Hindlimb muscle (tissue), 1 donor: ENCODE measurements at places on chromosomes 1 and 21.

DNA sequence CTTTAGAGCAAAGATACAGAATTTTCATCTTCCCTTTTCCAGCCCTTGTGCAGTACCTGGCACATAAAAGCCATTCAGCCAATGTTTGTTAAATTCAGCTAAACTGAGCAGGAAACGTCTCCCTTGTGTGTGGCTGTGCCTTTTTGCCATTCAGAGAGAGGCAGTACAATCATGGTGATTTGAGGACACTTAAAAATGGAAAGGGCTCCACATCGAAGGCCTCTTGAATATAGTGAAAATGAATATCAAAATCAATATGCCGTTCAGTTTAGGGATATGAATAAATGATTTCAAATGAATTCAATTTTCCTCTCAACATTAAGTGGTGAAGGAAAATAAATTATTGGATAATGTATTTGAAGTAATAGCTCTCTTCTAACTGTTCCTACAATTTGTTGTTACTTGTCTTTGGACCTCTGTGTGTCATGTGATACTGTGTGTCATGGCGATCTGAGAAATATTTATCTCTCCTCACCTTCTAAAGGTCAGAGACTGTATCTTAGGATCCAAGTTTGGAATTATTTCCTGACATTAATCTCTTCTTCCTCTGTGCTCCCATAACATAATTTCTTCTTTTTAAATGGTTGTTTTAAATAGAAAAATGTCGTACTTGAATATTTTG, 355.6 kb upstream of the ST6GALNAC5 start:
- no peak for DNase-seq

DNA sequence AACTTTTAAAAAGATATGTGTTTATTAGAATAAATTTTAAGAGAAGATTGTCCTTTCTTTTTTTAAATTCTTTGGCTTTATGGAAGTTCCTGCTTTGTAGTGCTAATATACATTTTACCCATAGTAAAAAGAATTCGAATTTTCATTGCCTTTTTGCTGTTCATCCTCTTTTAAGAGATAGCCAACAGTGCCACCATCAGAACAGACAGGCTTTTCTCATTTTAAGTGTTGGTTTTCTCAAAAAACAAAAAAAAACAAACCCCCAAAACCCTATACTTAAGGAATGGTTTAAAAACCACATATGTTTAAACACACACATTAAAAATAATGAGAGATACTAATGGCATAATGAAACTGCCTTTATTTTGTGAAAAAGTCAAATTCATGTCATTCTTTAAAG, 118.8 kb downstream of the NEK7 start:
- DNase-seq: no peak

DNA sequence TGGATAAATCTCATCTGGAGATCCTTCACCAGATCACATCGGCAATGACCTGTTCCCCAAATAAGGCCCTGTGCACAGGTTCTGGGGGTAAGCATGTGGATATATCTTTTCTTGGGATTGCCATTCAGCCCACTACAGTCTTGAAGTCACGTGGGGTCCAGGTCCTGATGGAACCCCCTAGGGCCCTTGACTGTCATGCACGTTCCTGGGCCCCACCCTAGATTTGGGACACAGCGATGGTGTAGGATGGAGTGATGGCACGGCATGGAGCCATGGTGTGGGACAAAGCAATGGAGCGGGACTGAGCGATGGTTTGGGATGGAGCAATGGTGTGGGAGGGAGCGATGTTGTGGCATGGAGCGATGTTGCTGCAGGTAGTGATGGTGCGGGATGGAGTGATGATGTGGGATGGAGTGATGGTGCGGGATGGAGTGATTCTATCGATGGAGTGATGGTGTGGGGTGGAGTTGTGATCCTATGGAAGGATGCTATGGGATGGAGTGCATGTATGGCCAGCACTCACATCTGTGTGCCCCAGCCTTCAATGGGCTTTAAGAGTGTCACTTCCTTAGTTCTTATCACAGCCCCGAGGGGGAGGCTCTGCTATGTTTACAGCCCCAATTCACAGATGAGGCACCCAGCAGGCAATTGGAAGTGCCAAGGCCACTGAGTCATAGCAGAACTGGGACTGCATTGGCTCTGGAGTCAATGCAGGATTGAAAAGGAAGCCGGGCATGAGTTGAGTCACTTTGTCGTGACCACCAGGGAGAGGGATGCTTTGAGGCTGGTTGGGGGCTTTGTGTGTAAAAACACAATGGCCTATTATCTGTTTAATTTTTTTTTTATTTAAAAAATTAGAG, 97.0 kb upstream of the C1orf174 start:
- no peak for DNase-seq

- no peak for DNase-seq
Measured at GRCh38 chr1:31959521-31960340, 21.6 kb upstream of the PTP4A2 start.

DNA sequence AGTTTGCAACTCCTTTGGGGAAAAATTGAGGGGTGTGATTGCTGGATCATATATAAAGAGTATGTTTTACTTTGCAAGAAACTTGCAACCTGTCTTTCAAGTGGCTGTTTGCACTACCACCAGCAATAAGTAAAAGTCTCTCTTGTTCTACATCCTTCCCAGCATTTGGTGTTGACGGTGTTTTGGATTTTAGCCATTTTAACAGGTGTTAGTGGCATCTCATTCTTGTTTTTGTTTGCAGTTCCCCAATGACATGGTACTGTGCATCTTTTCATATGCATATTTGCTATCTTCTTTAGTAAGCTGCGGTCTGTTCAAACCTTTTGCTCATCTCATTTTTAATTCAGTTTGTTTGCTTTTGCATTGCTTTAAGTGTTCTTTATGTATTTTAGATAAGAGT, 535.5 kb downstream of the LRRIQ3 start:
- no peak for DNase-seq

- DNase-seq: no peak
Measured at GRCh38 chr1:10932088-10932487, 80.4 kb upstream of the TARDBP start.

DNA sequence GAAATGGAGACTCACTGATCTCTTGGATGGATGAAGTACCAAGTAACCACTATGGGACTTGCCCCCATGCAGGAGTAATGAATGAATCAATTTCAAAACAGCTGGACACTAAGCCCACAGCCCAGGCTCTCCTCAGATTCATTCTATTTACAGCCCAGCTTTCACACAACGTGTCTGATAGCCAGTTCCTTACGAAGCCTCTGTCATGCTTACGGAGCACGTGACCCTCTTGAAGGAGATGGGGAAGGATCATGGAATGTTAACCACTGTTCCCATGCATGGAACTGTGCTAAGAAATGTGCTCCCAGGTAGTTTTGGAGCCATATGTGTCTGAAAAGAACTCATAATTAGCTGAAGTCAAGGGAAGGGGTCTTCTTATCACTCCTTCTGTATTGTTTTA, 124.1 kb downstream of the KIF26B start:
- DNase-seq: no peak
